ENCODE measurements at places on chromosomes 1 and 21. TPM values are rescaled to one million over a fixed set of nuclear protein-coding genes. Genes with fewer than 3 reads are reported as not detected.
A peak's percentile ranks its signal among the peaks of the same experiment; 100 is the strongest.

The C1QA gene
- 6.8 TPM for total RNA-seq

The AK5 gene
- total RNA-seq = 0.28 TPM

The LRRC39 gene
- 0.16 TPM for total RNA-seq

The PLA2G2D gene
- total RNA-seq = not detected

The NOS1AP gene
- total RNA-seq = 1.8 TPM

The PLA2G2F gene
- not detected for total RNA-seq

The SMYD3 gene
- total RNA-seq = 7.1 TPM

The LDLRAP1 gene
- total RNA-seq = 23.6 TPM

The ALG14 gene
- 5.9 TPM for total RNA-seq

GRCh38 chr21:30839304-30839703 is 9.7 kb upstream of the KRTAP7-1 start:
- H3K4me3 ChIP-seq = no peak overlapping the region
- no peak overlapping the region for H3K27ac ChIP-seq
- no peaks in the 10 kb centered on the region for H3K36me3 ChIP-seq
- H3K27me3 ChIP-seq = no peaks in the 10 kb centered on the region

DNA sequence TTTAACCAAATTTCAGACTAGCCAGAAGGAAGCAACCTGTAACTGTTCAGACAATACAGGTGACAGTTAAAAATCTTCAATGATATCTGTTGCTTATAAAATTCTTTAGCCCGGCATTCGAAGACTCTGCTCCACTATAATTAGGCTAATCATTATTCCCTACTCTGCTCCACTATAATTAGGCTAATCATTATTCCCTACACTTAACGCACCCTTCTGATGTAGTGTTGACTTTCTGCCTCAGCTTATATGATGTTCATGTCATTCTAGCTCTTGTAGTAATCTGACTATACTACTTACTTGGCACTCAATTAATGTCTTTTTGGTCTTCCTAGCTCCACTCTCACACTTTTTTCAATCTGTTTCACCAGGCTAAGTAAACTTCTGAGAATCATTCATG is 13.3 kb downstream of the TESK2 start:
- DNase-seq = no peak
- no peaks in the 10 kb centered on the region for H3K36me3 ChIP-seq
- H3K27me3 ChIP-seq = no peaks in the 10 kb centered on the region
- no peaks in the 10 kb centered on the region for H3K4me1 ChIP-seq
- no peak overlapping the region for H3K4me3 ChIP-seq
- H3K27ac ChIP-seq = no peak overlapping the region

DNA sequence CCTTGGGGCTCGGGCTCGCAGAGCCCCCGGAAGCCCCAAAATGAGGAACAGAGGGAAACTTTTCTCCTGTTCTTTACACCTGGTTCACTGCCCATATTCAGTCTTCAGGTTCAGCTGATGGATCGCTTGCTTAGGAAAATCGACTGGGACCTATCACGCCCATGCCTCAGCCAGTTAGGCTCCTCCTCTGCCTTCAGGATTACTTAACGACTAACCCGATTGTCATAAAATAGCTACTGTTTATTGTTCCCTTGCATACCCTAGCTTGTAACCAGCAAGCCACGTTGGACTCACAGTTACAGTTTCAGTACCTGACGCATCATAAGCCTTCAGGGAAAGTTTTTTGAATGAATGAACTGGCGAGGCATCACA is 692 bp downstream of the TARDBP start:
- no peaks in the 10 kb centered on the region for H3K27me3 ChIP-seq
- H3K4me1 ChIP-seq = peaks cover 14% of the 10 kb centered on the region
- H3K27ac ChIP-seq = peak overlapping the region; percentile 96
- H3K36me3 ChIP-seq = peaks cover 11% of the 10 kb centered on the region
- no peak for DNase-seq

DNA sequence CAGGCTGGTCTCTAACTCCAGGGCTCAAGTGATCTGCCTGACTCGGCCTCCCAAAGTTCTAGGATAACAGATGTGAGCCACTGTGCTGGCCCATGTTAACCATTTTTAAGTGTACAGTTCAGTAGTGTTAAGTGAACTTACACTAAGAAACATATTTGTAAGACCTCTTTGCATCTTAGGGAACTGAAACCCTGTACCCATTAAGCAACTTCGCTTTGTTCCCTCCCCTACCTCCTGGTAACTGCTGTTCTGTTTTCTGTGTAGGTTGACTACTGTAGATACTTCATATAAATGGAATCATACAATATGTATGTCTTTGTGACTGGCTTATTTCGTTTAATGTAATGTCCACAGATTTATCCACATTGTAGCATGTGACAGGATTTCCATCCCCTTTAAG is 11.0 kb downstream of the NUDC start:
- DNase-seq = no peak
- H3K36me3 ChIP-seq = no peaks in the 10 kb centered on the region
- H3K4me1 ChIP-seq = no peaks in the 10 kb centered on the region
- H3K27ac ChIP-seq = no peak overlapping the region

GRCh38 chr21:26597031-26597430 is 23.9 kb upstream of the CYYR1 start:
- H3K27ac ChIP-seq = no peak overlapping the region
- no peak for DNase-seq
- H3K4me3 ChIP-seq = no peak overlapping the region

DNA sequence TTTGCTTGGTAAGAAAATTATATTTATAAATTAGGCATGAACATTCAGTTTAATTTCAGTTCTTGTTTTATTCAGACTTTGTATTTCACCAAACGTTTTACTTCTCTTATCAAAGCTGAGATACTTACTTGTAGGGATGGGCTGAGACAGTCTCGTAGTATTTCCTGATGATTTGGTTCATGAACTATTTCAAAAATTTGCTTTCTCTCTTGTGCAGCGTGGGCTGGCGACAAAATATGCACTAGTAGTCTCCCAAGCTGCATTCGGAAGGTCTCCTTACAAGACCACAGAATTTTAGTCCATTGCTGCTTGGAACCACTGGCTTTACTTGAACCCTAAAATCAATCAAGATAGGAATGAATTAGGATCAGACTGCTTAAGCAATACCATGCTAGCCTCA is 91.7 kb upstream of the GNG4 start:
- no peak for DNase-seq
- no peak overlapping the region for H3K4me3 ChIP-seq
- H3K27me3 ChIP-seq = no peaks in the 10 kb centered on the region
- H3K4me1 ChIP-seq = peaks cover 12% of the 10 kb centered on the region
- peaks cover 3% of the 10 kb centered on the region for H3K36me3 ChIP-seq

DNA sequence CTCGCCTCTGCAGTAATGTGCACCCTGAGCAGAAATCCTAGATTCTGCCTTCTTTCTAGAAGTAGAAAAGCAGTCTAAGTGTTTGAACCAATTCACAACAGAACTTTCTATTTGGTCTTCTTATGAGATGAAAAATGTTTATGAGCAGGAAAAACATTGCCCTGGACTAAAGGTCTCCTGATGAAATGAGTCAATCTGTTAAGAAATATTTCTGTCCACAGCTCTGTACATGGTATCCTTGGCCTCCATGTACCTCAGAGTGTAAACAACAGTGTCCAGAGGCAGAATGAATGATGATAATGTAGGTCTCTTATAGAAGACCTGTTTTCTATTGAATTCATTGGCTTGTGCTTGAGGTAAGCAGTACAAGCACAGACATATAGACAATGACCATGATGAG is 6.2 kb upstream of the APCS start:
- H3K27ac ChIP-seq = no peak overlapping the region
- H3K27me3 ChIP-seq = peaks cover 3% of the 10 kb centered on the region
- DNase-seq = no peak

DNA sequence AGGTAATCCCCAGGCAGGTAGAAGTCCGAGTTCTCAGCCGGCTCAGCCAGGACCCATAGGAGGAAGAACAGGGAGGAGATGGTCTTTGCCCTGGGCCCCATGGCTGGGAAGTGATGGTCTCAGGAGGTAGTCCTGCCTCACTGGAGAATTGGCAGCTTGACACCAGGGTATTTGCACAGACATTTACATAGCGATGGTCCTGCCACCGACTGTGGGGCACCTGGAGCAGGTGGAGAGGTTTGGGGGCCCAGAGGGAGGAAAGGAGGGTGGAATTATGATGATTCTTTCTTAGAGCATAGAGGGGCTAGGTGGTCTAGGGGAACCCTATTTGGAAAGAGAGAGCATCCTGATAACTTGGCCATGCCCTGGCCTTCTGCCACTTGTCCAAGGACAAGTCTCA is at the start of gene TAS1R2:
Gene TAS1R2 (minus strand): TSS at position 101 of the 400 bp plus-strand sequence. CDS start 0 bp downstream, at position 101.
- H3K27ac ChIP-seq = no peak within 1 kb of the TSS
- H3K27me3 ChIP-seq = no peaks in the 10 kb centered on the region
- no peaks in the 10 kb centered on the region for H3K36me3 ChIP-seq

GRCh38 chr21:35566874-35567273 is 493.5 kb downstream of the SETD4 start:
- H3K4me3 ChIP-seq = no peak overlapping the region
- no peak overlapping the region for H3K27ac ChIP-seq
- H3K27me3 ChIP-seq = no peaks in the 10 kb centered on the region
- no peaks in the 10 kb centered on the region for H3K36me3 ChIP-seq

- H3K27ac ChIP-seq = no peak overlapping the region
- DNase-seq = no peak
- H3K27me3 ChIP-seq = no peaks in the 10 kb centered on the region
- H3K4me3 ChIP-seq = no peak overlapping the region
- H3K36me3 ChIP-seq = no peaks in the 10 kb centered on the region
- H3K4me1 ChIP-seq = no peaks in the 10 kb centered on the region
Observed at GRCh38 chr1:109890115-109890953, 20.3 kb upstream of the CSF1 start.

DNA sequence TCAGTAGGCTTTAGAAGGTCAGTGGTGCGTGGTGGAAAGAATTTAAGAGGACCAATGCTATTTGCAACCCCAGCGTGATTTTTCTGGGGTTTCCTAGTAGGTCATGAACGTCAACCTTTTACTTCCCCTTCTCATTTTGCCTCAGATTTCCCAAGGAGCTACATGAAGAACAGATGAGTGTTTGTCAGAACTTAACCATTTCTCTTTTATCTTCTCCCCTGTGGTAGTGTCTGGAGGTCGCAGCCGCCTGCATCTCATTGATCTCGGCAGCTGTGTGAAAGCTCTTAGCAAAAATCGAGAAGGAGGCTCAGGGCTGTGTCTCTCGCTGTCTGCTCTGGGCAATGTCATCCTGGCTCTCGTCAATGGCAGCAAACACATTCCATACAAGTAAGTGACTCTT is 491.1 kb downstream of the KIF26B start:
- no peaks in the 10 kb centered on the region for H3K27me3 ChIP-seq
- H3K36me3 ChIP-seq = no peaks in the 10 kb centered on the region
- H3K27ac ChIP-seq = no peak overlapping the region
- no peak for DNase-seq
- H3K4me3 ChIP-seq = no peak overlapping the region

- DNase-seq = no peak
- no peak overlapping the region for H3K27ac ChIP-seq
- no peaks in the 10 kb centered on the region for H3K36me3 ChIP-seq
Observed at GRCh38 chr1:76881762-76882161, 14.5 kb downstream of the ST6GALNAC5 start.

- no peaks in the 10 kb centered on the region for H3K27me3 ChIP-seq
- H3K36me3 ChIP-seq = no peaks in the 10 kb centered on the region
- no peak overlapping the region for H3K4me3 ChIP-seq
- no peaks in the 10 kb centered on the region for H3K4me1 ChIP-seq
- no peak for DNase-seq
Observed at GRCh38 chr1:93036672-93037071, 42.4 kb upstream of the MTF2 start.

DNA sequence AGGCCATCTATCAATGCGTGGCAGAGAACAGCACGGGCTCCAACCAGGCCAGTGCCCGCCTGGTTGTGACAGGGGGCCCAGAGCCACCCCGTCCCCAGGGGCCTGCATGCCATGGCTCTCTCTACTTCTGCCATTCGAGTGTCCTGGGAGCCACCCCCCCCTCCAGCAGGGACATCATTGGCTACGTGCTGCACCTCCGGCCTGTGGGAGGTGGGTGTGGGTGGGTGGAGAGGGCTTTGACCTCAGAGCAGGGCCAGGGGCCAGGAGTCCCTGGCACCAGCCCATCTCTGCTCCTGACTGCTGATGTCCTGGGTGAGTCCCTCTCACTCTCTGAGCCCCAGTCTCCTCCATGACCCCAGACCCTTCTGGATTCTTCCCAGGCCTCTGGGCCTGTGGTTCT is 25.3 kb downstream of the SLC27A3 start:
- H3K4me3 ChIP-seq = no peak overlapping the region
- no peaks in the 10 kb centered on the region for H3K27me3 ChIP-seq
- DNase-seq = no peak

DNA sequence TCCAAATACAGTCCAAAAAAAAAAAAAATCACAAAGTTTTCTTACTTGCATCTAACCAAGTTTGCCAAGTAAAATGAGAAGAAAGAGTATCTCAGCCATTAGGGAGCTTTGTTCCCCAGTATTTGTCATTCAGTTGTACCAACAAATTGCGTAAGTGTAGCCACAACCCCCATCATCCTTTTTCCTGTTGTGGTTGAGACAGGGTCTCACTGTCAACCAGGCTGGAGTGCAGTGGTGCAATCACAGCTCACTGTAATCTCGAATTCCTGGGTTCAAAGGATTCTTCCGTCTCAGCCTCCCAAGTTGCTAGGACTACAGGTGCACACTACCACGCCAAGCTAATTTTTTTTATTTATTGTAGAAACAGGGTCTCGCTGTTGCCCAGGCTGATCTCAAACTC is 9.5 kb downstream of the STX6 start:
- no peaks in the 10 kb centered on the region for H3K27me3 ChIP-seq
- no peak overlapping the region for H3K27ac ChIP-seq
- H3K36me3 ChIP-seq = no peaks in the 10 kb centered on the region
- H3K4me1 ChIP-seq = no peaks in the 10 kb centered on the region
- no peak overlapping the region for H3K4me3 ChIP-seq
- no peak for DNase-seq

DNA sequence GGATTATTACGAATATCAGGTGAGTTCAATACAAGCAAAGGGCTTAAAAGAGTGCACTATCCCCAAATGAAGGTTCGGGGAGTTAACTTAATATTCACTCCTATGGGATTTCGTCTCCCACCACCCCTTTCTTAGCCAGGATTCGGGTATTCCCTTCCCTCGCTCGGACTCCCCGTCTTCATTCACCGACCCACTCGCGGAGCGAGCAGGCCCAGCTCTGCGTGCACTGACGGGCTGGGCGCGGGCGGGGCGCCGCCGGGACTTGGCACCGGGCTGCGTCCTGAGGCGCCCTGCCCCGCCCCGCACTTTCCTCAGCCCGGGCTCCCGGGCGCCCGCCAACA is 7.7 kb upstream of the MPZL1 start:
- H3K27ac ChIP-seq = peak overlapping the region; percentile 79
- no peaks in the 10 kb centered on the region for H3K36me3 ChIP-seq
- peak overlapping the region; percentile 47 for H3K4me3 ChIP-seq
- H3K27me3 ChIP-seq = no peaks in the 10 kb centered on the region

- H3K36me3 ChIP-seq = no peaks in the 10 kb centered on the region
- no peaks in the 10 kb centered on the region for H3K4me1 ChIP-seq
- H3K27ac ChIP-seq = no peak overlapping the region
- no peak for DNase-seq
- H3K27me3 ChIP-seq = no peaks in the 10 kb centered on the region
- H3K4me3 ChIP-seq = no peak overlapping the region
Observed at GRCh38 chr1:78527706-78528105, 36.9 kb downstream of the PTGFR start.
